ENCODE measurements at places on chromosomes 6 and 20.

- DNase-seq = no peak
These were observed 519.9 kb downstream of the MAFB start for GRCh38 chr20:40168981-40169620.

DNA sequence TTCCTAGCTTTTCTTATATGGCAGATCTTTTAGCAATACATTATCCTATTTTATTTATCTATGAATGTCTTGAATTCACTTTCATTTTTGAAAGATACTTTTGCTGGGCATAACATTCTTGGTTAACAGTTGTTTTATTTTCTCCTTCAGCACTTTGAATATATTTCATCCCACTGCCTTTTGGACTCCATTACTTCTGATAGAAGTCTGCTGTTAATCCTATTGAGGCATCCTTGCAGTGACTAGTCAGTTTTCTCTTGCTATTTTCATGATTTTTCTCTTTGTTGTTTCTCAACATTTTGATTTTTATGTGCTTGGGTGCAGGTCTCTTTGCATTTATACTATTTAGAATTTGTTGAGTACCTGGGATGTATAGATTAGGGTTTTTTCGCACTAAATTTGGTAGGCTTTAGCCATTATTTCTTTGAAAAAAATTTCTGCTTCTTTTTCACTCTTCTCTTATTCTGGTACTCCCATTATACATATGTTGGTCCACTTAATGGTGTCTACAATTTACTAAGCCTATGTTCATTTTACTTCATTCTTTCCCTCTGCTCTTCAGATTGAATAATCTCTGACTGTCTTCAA lies 53.2 kb downstream of the PHACTR3 start:
- DNase-seq = no peak

GRCh38 chr20:33281550-33282146 lies 1.4 kb upstream of the BPIFB1 start:
- DNase-seq = no peak

DNA sequence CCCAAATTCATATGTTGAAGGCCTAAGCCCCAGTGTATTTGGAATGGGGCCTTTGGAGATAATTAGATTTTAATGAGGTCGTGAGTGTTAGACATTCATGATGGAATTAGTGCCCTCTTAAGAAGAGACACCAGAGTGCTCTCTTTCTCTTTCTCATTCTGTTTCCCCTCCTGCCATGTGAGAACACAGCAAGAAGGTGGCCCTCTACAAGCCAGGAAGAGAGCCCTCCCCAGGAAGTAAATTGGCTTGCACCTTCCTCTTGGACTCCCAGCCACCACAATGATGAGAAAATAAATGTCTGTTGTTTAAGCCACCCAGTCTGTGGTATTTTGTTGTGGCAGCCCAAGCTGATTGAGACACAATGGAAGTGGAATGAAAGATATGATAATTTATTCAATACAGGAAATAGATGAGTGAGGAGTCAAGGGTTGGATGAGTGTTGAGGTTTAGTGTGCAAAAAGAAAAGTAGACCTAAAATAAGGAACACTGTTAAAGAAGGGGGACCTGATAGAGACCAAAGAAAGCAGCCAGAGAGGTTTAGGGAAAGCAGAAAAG lies 25.9 kb upstream of the ATXN1 start:
- DNase-seq = no peak

DNA sequence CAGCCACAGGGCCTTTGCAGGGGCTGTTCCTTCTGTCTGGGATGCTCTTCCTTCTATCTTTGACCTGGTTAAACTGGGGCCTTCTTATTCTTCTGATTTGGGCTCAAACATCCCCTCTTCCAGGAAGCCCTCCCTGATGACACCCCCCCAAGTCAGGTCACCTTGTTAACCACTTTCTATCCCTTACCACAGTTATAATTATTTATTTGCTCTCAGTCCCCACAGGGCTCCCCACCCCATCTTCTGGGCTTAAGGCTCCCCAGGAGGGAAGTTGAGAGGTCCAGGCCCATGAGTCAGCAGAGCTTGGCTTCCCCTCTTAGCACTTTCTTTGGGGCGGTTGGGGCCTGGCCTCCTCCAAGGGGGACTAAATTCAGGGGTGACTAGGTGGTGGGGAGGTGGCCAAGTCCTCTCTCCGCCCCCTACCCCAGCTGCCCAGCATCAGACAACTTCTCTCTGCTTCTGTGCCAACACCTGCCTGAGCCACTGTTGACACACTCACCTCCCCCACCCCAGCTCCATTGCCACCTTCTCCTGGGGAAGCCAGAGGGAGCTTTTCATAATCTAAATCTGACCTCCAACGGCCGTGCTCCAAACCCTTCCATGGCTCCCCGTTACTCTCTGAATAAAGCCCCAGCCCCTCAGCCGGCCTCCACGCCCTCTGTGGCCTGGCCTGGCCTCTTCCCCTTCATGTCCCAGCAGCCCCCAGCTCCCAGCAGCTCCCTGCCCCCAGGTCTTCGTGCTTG lies 70.0 kb downstream of the CEBPB start:
- DNase-seq = peak; percentile 21

- DNase-seq = no peak
These were observed 545.5 kb downstream of the EPM2A start for GRCh38 chr6:145189836-145190235.

Measured in NCI-H1092 (cell line).